ENCODE measurements at places on chromosomes 16 and 17.

DNA sequence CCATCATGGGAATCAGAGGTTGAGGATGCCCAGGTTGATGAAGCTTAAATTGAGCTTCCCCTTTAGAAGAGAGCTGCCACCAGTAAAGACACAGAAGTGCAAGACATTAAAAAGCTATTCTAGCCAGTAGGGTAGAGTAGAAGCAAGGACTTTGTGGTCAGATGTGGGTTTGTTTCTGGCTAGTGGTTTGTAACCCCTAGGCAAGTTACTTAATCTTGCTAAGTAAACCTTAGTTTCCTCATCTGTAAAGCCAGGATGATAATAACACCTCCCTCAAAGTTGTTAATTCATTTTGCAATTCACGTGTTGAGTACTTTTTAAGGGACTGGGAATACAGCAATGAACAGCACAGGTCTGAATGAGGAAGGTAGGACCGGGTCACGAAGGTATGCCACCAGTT, 3.6 kb downstream of the SNTB2 start:
- H3K36me3 ChIP-seq, result no peaks in the 10 kb centered on the region
- no peak overlapping the region for H3K27ac ChIP-seq
- no peak for DNase-seq
- H3K27me3 ChIP-seq, result no peaks in the 10 kb centered on the region

DNA sequence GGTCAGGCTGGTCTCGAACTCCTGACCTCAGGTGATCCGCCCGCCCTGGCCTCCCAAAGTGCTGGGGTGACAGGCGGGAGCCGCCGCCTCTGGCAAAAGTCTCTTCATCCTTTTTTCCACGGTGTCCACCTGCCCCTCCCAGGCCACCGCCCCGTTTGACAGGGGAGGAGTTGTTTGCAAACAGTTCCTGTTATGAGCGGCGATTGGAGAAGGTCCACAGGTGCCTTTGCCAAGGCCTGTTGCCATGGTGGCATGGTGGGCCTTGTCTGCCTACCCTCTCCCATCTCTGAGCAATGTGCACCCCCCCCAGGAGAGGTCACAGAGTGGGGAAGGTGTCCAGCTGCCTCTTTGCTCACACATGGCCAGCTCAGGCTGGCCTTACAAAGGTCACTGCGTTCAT, 16.0 kb upstream of the RAP1GAP2 start:
- no peaks in the 10 kb centered on the region for H3K36me3 ChIP-seq
- no peaks in the 10 kb centered on the region for H3K27me3 ChIP-seq
- H3K4me1 ChIP-seq, result no peaks in the 10 kb centered on the region
- DNase-seq, result no peak
- H3K27ac ChIP-seq, result no peak overlapping the region
- H3K4me3 ChIP-seq, result no peak overlapping the region

GRCh38 chr17:56891751-56892150, 22.1 kb downstream of the TRIM25 start:
- no peak overlapping the region for H3K27ac ChIP-seq
- H3K27me3 ChIP-seq, result no peaks in the 10 kb centered on the region
- peak; percentile 55 for DNase-seq

GRCh38 chr17:75856062-75856756, 1.1 kb upstream of the WBP2 start:
- peaks cover 4% of the 10 kb centered on the region for H3K36me3 ChIP-seq
- peak overlapping the region; percentile 20 for H3K27ac ChIP-seq
- no peaks in the 10 kb centered on the region for H3K27me3 ChIP-seq
- peak overlapping the region; percentile 38 for H3K4me3 ChIP-seq
- no peaks in the 10 kb centered on the region for H3K4me1 ChIP-seq

DNA sequence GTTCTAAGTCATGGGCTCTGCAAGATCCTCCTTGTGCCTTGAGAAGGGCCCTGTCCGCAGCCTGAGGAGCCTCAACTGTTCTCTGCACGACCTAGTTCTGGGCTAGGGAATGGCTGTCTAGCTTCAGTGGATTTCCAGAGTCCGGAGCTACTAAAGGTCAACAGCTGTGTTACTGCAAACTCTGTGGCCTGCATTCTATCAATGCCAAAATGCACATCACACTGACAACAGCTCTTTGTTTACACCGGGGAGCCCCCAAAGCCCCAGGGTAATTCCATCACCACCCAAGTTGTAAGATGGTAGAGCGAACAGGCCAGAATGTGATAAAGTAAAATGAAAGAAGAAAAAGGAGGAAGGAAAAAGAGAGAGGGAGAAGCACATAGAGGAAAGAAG, 610.2 kb downstream of the MAF start:
- H3K36me3 ChIP-seq, result no peaks in the 10 kb centered on the region
- no peaks in the 10 kb centered on the region for H3K4me1 ChIP-seq
- H3K27ac ChIP-seq, result no peak overlapping the region

GRCh38 chr16:14111713-14112538, 40.8 kb downstream of the MRTFB start:
- no peaks in the 10 kb centered on the region for H3K27me3 ChIP-seq
- no peak overlapping the region for H3K4me3 ChIP-seq
- no peaks in the 10 kb centered on the region for H3K36me3 ChIP-seq
- no peaks in the 10 kb centered on the region for H3K4me1 ChIP-seq
- H3K27ac ChIP-seq, result no peak overlapping the region

DNA sequence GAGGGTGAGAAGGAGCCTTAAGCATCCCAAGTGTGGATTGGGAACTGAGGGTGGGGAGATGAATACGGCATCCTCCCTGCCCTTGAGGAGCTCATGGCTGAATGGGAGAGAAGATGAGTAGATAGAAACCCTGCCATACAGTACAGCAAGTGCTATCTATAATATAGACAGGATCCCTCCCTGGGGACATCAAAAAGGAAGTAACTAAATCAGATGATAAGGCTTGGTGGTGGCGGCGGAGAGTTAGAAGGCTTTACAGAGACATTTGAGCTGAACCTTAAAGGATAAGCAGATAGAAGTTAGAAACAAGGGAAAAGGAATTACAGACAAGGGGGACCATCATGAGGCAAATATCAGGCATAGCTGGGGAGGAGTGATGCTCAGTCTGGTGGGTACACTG, 67.5 kb upstream of the TMEM132E start:
- no peak overlapping the region for H3K27ac ChIP-seq
- H3K36me3 ChIP-seq, result no peaks in the 10 kb centered on the region
- DNase-seq, result no peak
- peaks cover 1% of the 10 kb centered on the region for H3K27me3 ChIP-seq
- no peak overlapping the region for H3K4me3 ChIP-seq

GRCh38 chr17:68599552-68600066, 1.6 kb downstream of the FAM20A start:
- no peak overlapping the region for H3K27ac ChIP-seq
- DNase-seq, result no peak
- no peak overlapping the region for H3K4me3 ChIP-seq

- no peaks in the 10 kb centered on the region for H3K4me1 ChIP-seq
- no peak overlapping the region for H3K4me3 ChIP-seq
- H3K27ac ChIP-seq, result no peak overlapping the region
- no peak for DNase-seq
These were observed 5.8 kb upstream of the FASN start for GRCh38 chr17:82103553-82104451.

DNA sequence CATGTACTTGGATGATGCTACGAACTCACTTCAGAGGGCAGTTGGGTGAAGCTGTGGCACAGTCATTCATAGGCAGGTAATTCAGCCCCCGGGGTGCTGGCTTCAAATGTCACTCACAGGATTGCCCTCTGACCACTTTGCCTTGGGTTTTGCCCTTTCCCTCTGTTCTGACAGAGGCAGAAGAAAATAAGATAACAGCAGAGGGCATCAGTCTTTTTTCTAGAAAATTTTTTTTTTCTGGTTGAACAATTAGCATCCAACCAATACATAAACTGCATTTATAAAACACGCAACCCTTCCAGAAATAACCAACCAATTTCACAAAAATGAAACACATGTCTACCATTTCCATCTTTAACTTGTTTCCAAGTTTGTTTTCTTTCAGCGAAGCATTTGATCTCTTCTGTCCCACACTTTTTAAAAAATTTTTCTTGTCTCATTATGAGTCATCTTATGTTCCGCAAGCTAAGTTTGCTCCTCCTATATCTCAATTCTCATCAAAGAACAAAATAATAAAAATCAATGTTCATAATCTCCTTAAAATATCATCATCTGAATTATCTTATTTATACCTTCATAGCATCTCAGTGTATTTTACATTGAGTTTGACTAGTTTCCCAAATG, 15.6 kb downstream of the NACA2 start:
- no peaks in the 10 kb centered on the region for H3K4me1 ChIP-seq
- H3K36me3 ChIP-seq, result no peaks in the 10 kb centered on the region
- no peak overlapping the region for H3K4me3 ChIP-seq
- peaks cover 1% of the 10 kb centered on the region for H3K27me3 ChIP-seq
- H3K27ac ChIP-seq, result no peak overlapping the region
- DNase-seq, result no peak

DNA sequence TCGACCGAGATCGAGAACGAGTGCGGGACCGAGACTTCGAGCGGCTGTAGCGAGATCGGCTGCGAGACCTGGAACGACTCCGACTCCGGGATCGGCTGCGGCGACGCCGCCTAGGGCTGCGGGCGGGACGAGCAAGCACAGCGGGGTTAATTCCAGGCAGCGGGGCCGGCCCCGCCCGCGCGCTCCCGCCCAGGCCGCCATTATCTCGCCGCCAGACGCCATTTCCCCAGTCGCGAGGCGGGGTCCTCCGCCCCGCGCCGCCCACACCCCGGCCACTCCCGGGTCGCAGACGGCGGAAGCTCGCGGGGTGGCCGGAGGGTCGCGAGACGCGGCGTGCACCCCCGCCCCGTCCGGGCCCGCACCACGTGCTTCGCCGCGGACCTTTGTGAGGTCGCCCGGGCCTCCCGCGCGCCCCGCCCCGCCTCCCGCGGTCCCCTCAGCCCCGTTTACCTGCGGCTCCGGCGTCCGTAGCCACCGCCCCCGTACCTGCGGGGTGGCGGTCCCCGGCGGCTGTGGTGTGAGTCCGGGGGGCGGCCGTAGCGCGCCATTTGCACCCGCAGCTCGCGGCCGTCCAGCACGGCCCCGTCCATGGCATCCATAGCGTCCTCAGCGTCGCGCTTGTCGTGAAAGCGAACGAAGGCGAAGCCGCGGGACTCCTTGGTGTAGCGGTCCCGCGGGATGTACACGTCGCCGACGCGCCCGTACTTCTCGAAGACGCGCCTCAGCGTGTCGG, 616 bp downstream of the SRSF2 start:
- peaks cover 3% of the 10 kb centered on the region for H3K36me3 ChIP-seq
- DNase-seq, result peak; percentile 85
- H3K27me3 ChIP-seq, result peaks cover 2% of the 10 kb centered on the region

- no peak for DNase-seq
- no peaks in the 10 kb centered on the region for H3K27me3 ChIP-seq
- no peaks in the 10 kb centered on the region for H3K36me3 ChIP-seq
- H3K4me3 ChIP-seq, result no peak overlapping the region
These were observed 139.5 kb downstream of the BCAS3 start for GRCh38 chr17:60817192-60817591.

DNA sequence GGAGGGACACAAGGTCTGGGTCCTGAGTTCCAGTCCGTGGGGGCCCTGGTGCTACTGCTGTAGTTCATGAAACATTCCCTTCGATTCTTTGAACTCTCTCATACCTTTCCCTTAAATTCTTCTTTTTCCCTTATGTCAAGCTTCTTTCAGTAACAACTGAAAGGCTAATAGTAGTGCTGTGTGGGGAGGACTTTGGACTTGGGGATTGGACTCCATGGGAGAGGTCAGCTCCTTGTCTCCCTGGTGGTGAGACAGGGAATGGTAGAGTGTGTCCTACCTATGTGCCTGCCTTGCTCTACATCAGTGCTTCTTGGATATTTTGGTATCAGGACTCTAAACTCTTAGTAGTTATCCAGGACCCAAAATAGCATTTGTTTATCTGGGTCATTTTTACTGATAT, 628.1 kb downstream of the WWOX start:
- no peak overlapping the region for H3K27ac ChIP-seq
- H3K4me3 ChIP-seq, result no peak overlapping the region
- H3K4me1 ChIP-seq, result no peaks in the 10 kb centered on the region
- no peaks in the 10 kb centered on the region for H3K36me3 ChIP-seq

- H3K4me1 ChIP-seq, result peaks cover 8% of the 10 kb centered on the region
- no peaks in the 10 kb centered on the region for H3K36me3 ChIP-seq
- H3K4me3 ChIP-seq, result no peak overlapping the region
- H3K27me3 ChIP-seq, result no peaks in the 10 kb centered on the region
These were observed 181.4 kb downstream of the SPECC1 start for GRCh38 chr17:20190605-20191004.

GRCh38 chr17:76658242-76658662, 14.7 kb upstream of the ST6GALNAC1 start:
- no peak for DNase-seq
- H3K36me3 ChIP-seq, result no peaks in the 10 kb centered on the region
- H3K27me3 ChIP-seq, result no peaks in the 10 kb centered on the region
- no peak overlapping the region for H3K4me3 ChIP-seq
- no peaks in the 10 kb centered on the region for H3K4me1 ChIP-seq
- no peak overlapping the region for H3K27ac ChIP-seq

GRCh38 chr17:66612993-66613392, 221.9 kb upstream of the CACNG5 start:
- H3K27me3 ChIP-seq, result no peaks in the 10 kb centered on the region
- no peak overlapping the region for H3K4me3 ChIP-seq
- no peak for DNase-seq
- no peaks in the 10 kb centered on the region for H3K36me3 ChIP-seq
